ENCODE measurements at places on chromosomes 13 and 19.

- H3K27ac ChIP-seq = peak overlapping the region; percentile 88
- no peaks in the 10 kb centered on the region for H3K27me3 ChIP-seq
- peaks cover 41% of the 10 kb centered on the region for H3K4me1 ChIP-seq
- H3K36me3 ChIP-seq = no peaks in the 10 kb centered on the region
- H3K4me3 ChIP-seq = peak overlapping the region; percentile 94
Observed at GRCh38 chr13:42270857-42271215, 1.1 kb upstream of the AKAP11 start.

GRCh38 chr13:50389726-50390125 is 374.5 kb downstream of the KCNRG start:
- no peak overlapping the region for H3K27ac ChIP-seq
- H3K36me3 ChIP-seq = no peaks in the 10 kb centered on the region
- H3K4me1 ChIP-seq = no peaks in the 10 kb centered on the region
- no peak for DNase-seq
- no peak overlapping the region for H3K4me3 ChIP-seq

DNA sequence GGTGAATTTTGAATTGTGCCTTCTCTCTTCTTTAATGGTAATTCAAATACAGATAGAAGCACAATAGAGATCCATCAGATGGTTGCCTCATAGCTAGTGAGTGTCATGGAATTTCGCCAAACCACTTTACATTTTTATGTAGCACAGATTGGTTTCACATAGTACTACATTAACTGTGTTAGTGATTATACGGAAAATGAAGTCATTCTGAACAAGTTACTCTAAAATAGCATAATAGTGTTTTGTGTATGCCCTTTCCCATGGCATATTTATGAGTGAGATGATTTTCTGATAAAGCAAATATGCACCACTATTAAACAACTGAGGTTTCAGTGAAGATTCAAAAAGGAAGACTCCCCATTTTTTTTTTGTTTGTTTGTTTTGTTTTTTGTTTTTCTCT is 1623.5 kb downstream of the PCDH9 start:
- H3K27ac ChIP-seq = no peak overlapping the region
- DNase-seq = no peak
- H3K27me3 ChIP-seq = no peaks in the 10 kb centered on the region
- H3K4me1 ChIP-seq = no peaks in the 10 kb centered on the region
- no peaks in the 10 kb centered on the region for H3K36me3 ChIP-seq

GRCh38 chr13:38166116-38166515 is 183.5 kb upstream of the UFM1 start:
- H3K4me3 ChIP-seq = no peak overlapping the region
- no peaks in the 10 kb centered on the region for H3K36me3 ChIP-seq
- H3K4me1 ChIP-seq = peaks cover 2% of the 10 kb centered on the region
- no peak for DNase-seq
- H3K27ac ChIP-seq = no peak overlapping the region

DNA sequence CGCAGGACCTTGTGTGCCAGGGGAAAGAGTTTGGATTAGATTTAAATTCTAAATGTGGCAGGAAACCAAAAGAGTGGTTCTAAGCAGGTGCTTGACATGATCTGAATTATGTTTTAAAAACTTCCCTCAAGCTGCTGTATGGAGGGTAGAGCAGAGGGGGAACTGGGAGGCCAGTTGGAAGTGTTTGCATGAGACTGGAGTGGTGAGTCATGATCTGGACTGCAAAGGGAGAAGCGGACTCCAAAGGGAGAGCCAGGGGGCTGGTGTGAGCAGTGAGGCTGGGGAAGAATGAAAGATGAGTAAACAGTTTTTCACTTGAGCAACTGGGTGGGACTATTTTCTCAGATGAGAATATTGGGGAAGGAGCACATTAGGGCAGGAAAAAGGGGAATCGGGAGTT is 206.1 kb downstream of the DNAJC15 start:
- H3K36me3 ChIP-seq = no peaks in the 10 kb centered on the region
- H3K4me1 ChIP-seq = no peaks in the 10 kb centered on the region
- no peak overlapping the region for H3K27ac ChIP-seq
- peaks cover 4% of the 10 kb centered on the region for H3K27me3 ChIP-seq
- no peak overlapping the region for H3K4me3 ChIP-seq

DNA sequence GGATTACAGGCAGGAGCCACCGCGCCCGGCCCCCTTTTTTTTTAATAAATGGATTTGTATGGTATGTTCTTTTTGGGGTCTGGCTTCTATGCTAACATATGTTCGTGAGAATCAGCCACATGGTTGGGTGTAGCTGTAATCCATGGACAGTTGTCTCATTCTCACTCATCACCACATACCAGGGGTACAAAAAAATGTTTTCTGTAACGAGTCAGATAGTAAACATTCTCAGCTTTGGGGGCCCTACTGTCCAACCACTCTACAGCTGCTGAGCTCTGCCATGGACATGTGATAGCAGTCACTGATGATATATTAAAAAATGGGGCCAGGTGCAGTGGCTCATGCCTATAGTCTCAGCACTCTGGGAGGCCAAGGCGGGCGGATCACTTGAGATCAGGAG is 5.1 kb upstream of the RETN start:
- H3K4me3 ChIP-seq = no peak overlapping the region
- no peaks in the 10 kb centered on the region for H3K36me3 ChIP-seq
- peaks cover 3% of the 10 kb centered on the region for H3K4me1 ChIP-seq
- no peak overlapping the region for H3K27ac ChIP-seq
- H3K27me3 ChIP-seq = no peaks in the 10 kb centered on the region

GRCh38 chr19:2750808-2751437 is 11.1 kb upstream of the SLC39A3 start:
- DNase-seq = no peak
- H3K4me3 ChIP-seq = no peak overlapping the region
- no peak overlapping the region for H3K27ac ChIP-seq
- no peaks in the 10 kb centered on the region for H3K4me1 ChIP-seq
- H3K36me3 ChIP-seq = peaks cover 2% of the 10 kb centered on the region

DNA sequence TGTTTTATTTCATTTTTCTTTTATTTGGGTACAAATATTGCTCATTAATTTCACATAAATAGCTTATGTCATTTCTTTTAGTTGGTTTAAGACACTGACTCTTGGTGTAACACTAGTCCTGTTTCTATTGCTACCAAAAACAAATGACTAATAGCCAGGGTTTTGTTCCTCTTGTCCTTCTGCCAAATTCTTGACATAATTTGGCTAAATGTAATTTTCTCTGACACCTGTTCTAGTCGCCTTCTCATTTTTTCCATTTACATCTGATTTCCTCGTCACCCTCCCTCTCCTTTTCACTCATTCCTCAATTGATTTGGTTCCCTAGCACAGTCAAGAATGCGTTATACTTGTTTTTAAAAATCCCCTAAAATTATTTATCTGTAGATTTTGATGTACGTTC is 1718.7 kb downstream of the EFNB2 start:
- H3K4me3 ChIP-seq = no peak overlapping the region
- no peaks in the 10 kb centered on the region for H3K36me3 ChIP-seq
- DNase-seq = no peak
- H3K27ac ChIP-seq = no peak overlapping the region

GRCh38 chr13:74251778-74252519 is 117.7 kb upstream of the KLF12 start:
- H3K4me3 ChIP-seq = no peak overlapping the region
- DNase-seq = no peak
- peaks cover 2% of the 10 kb centered on the region for H3K36me3 ChIP-seq
- H3K27me3 ChIP-seq = no peaks in the 10 kb centered on the region

GRCh38 chr19:54902061-54902460 is 3.9 kb upstream of the NCR1 start:
- H3K4me3 ChIP-seq = no peak overlapping the region
- H3K4me1 ChIP-seq = no peaks in the 10 kb centered on the region
- no peaks in the 10 kb centered on the region for H3K36me3 ChIP-seq
- no peak overlapping the region for H3K27ac ChIP-seq
- no peak for DNase-seq

- DNase-seq = no peak
- no peak overlapping the region for H3K27ac ChIP-seq
- H3K27me3 ChIP-seq = no peaks in the 10 kb centered on the region
- H3K4me3 ChIP-seq = no peak overlapping the region
- H3K36me3 ChIP-seq = peaks cover 30% of the 10 kb centered on the region
Observed at GRCh38 chr13:114087430-114087829, 45.0 kb downstream of the RASA3 start.

DNA sequence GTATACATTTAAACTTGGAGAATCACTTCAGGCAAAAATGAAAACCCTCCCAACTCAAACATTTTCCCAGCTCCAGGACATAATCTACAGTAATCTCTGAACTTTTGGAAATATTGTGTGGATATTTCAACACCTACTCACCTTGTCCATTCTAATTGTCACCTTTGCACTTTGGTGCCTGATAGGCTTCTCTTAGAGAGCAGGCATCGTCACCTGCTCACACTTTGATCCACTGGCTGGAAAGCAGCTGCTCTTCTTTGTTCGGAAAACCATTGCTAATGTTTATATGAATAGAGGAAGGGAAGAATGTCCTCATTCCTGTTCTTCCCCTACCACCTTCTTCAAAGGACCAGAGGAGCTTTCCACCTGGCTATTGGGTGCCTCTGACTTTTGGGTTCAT is 411.2 kb downstream of the FGF9 start:
- no peak overlapping the region for H3K4me3 ChIP-seq
- no peaks in the 10 kb centered on the region for H3K36me3 ChIP-seq
- no peak for DNase-seq
- H3K27ac ChIP-seq = no peak overlapping the region
- H3K27me3 ChIP-seq = no peaks in the 10 kb centered on the region
- peaks cover 22% of the 10 kb centered on the region for H3K4me1 ChIP-seq

GRCh38 chr13:111962431-111962891 is 104.5 kb upstream of the SOX1 start:
- DNase-seq = no peak
- no peaks in the 10 kb centered on the region for H3K36me3 ChIP-seq
- H3K27ac ChIP-seq = no peak overlapping the region
- peaks cover 4% of the 10 kb centered on the region for H3K27me3 ChIP-seq

- H3K4me1 ChIP-seq = no peaks in the 10 kb centered on the region
- H3K27me3 ChIP-seq = peaks cover 8% of the 10 kb centered on the region
- DNase-seq = no peak
Observed at GRCh38 chr13:97700306-97700848, 253.1 kb upstream of the IPO5 start.

DNA sequence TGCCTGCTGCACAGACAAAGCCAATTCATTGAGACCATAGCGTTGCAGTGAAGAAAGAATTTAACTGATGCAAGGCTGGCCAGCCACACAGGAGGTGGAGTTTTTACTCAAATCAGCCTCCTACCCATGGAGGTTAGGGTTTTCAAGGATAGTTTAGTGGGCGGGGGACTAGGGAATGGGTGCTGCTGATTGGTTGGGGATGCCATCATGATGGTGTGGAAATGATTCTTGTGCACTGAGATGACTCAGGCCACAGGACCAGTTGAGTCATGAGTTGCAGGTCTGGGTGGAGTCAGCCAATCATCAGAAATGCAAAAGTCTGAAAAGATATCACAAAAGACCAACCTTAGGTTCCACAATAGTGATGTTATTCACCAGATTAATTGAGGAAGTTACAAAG is 359.6 kb downstream of the FOXO1 start:
- peak; percentile 80 for DNase-seq
- peaks cover 38% of the 10 kb centered on the region for H3K4me1 ChIP-seq
- H3K27me3 ChIP-seq = no peaks in the 10 kb centered on the region
- H3K36me3 ChIP-seq = peaks cover 11% of the 10 kb centered on the region
- no peak overlapping the region for H3K4me3 ChIP-seq
- peak overlapping the region; percentile 4 for H3K27ac ChIP-seq

GRCh38 chr19:58544591-58545285 is 874 bp downstream of the TRIM28 start:
- peak overlapping the region; percentile 89 for H3K27ac ChIP-seq
- peaks cover 30% of the 10 kb centered on the region for H3K4me1 ChIP-seq
- H3K36me3 ChIP-seq = peaks cover 42% of the 10 kb centered on the region
- peak; percentile 68 for DNase-seq

DNA sequence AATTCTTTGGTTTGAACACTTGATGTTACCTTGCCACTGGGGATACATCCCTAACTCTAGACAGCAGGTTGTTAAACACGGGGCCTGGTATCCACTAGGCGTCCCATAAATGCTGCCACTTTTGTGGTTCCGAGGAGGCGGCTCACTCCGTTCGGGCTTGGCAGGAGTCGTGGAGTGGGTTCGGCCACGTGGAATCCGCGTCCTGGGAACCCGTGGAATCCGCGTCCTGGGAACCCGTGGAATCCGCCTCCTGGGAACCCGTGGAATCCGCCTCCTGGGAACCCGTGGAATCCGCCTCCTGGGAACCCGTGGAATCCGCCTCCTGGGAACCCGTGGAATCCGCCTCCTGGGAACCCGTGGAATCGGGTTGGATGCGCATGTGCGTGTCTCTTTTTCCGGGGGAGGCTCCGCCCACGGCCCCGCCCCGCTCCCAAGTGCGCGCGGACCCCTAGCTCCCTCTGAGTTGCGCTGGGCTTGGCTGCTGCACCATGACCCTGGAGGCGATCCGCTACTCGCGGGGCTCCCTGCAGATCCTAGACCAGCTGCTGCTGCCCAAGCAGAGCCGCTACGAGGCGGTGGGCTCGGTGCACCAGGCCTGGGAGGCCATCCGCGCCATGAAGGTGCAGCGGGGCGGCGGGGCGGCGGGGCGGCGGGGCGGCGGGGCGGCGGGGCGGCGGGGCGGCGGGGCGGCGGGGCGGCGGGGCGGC is at the start of gene MRI1:
Gene MRI1 (plus strand): TSS at position 422 of the 707 bp plus-strand sequence. CDS start 67 bp downstream, at position 489.
- no peaks in the 10 kb centered on the region for H3K27me3 ChIP-seq
- DNase-seq = peak; percentile 42
- H3K4me3 ChIP-seq = peak within 1 kb of the TSS; percentile 79
- peaks cover 13% of the 10 kb centered on the region for H3K36me3 ChIP-seq

DNA sequence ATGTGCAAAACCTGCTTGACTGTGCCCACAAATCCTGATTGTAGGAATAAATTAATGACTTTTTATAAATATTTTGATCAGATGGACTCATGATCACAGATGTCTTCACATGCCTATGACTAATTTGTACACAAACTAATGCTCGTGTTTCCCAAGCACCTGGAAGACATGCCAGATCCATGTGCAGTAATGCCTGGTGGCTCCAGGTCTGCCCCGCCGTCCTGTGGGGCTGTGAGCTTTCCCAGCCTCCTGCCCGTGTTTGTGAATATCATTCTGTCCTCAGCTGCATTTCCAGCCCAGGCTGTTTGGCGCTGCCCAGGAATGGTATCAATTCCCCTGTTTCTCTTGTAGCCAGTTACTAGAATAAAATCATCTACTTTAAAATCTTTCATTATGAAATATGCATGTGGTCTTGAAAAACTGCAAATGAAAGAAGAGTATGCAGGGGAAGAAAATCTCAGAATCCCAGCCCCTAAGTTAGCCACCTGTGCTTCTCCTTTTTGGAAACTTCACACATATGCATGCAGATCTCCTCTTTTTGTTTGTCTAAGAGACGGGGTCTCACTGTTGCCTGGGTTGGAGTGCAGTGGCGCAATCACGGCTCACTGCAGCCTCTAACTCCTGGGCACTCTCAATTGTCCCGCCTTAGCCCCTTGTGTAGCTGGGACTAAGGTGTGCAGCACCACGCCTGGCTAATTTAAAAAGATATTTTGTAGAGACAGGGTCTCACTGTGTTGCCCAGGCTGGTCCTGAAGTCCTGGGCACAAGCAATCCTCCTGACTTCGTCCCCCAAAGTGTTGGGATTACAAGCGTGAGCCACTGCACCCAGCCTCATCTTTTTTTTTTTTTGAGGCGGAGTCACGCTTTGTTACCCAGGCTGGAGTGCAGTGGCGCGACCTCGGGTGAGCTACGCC is 6.2 kb downstream of the RPL28 start:
- no peak overlapping the region for H3K27ac ChIP-seq
- no peak for DNase-seq
- no peaks in the 10 kb centered on the region for H3K27me3 ChIP-seq
- H3K36me3 ChIP-seq = peaks cover 32% of the 10 kb centered on the region
- H3K4me3 ChIP-seq = no peak overlapping the region
- H3K4me1 ChIP-seq = peaks cover 35% of the 10 kb centered on the region

- H3K4me3 ChIP-seq = no peak overlapping the region
- peaks cover 75% of the 10 kb centered on the region for H3K4me1 ChIP-seq
- peak; percentile 56 for DNase-seq
- H3K27me3 ChIP-seq = no peaks in the 10 kb centered on the region
- H3K36me3 ChIP-seq = peaks cover 27% of the 10 kb centered on the region
Observed at GRCh38 chr13:114115191-114115671, 17.2 kb downstream of the RASA3 start.

Data from activated naive CD4-positive, alpha-beta T cell treated with anti-CD3 and anti-CD28 coated beads for 36 hours (primary cell).